ENCODE measurements at places on chromosomes 4 and X.

DNA sequence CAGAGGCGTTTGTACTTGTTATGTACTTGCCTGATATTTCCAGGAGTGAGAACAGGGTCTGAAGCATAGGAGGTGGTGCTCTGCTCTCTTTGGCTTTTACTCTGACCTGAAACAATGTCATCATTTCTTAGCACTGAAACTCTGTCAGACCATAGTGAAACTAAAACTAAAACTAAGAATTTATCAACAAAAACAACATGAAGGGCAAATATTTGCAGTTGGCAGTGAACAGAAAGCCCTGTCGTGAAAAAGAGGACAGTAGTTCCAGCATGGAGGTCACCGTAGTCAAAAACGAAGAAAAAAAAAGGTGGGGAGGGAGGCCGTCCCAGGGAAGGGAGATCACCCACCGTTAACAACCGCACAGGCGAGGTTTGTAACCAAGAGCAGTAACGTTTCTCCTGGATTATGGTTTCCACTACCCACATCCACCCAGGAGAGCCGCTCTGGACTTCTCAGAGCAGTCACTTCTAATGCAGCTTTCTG is 97.5 kb downstream of the ANK2 start:
- DNase-seq: no peak

DNA sequence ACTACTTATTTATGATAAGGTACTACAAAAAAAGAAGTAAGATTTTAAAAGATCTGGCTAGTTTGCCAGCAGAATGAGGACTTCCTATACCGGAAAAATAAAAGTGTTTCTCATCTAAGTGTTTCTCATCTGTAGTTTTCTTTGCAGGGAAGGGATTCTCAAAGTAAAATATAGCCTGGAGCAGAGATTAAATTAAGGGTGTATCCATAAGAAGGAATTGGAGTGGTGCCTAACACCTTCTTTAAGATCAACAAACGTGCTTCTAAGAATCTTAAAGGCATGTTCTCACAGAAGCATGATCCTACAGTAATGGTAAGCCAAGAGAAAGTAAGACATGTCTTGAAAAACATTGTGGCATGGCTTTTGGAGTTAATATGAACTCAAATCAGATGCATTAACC is 528.2 kb downstream of the GBA3 start:
- DNase-seq: no peak

- peak; percentile 47 for DNase-seq
These were observed 321.9 kb downstream of the HS3ST1 start for GRCh38 chr4:11106759-11107158.

DNA sequence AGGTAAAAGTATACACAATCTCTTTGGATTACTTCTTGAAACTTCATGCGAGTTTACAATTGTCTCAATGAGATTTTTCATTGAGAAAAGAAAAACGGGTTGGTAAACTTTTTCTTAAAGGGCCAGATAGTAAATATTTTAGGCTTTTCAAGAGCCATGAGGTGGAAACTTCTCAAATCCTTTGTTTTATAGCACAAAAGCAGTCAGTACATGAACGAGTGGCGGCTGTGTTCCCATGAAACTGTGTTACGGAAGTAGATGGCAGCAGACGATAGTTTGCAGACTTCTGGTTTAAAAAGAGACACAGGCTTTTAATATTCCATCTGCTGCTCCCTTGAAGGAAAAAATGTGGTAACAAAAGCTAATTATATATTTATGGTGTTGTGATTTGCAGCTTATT is 332.0 kb downstream of the TENM3 start:
- DNase-seq: no peak

GRCh38 chrX:27815209-27815608 is 7.4 kb downstream of the MAGEB10 start:
- no peak for DNase-seq

DNA sequence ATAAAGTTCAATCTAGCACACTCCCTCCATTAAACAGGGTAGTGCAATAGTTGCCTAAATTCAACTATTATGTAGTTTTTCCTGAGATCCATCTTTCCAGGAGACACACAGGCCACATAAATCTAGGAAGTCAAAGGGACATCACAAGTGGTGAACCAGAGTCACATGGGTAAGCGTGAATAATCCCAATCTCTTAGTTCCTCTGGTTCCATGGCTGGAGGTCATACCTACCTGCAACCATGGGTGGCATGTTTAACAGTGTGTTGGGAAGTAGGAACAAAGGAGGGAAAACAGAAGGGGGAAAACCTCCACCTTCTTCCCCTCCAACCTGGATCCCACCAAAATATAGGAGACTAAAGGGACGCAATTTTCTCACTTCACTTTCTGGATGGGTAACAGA is 2651.6 kb downstream of the ARAP2 start:
- no peak for DNase-seq

DNA sequence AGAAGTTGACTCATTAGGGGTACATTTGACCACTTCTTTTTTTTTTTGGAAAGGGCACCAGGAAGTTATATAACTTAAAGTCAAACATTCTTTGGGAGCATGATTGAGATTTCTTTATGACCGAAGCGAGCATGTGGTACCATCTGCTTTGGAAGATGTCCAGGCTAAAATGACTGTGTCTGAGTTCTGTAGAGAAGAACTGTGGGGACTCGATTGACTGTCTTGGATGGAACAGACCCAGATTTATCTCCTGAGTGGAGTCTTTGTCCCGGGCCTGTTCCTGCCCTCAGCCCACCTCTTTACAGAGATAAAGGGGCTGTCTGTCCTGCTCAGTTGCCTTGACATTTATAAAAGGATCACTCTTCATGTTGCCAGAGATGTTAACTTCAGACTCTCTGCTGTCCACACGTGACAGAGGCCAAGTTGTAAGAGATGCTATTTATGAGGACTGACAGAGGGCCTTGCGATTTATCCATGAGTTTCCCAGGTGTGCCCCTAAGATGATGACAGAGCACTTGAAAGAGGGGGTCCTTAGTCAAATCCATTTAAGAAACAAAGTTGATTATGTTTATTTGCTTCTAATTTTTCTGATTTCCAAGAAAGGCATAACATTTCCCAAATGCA is 16.8 kb downstream of the SMIM20 start:
- DNase-seq: no peak

- DNase-seq: peak; percentile 50
These were observed at the start of gene IL1RAPL2 for GRCh38 chrX:104565791-104566680. Gene IL1RAPL2 (plus strand): TSS chrX:104566199.

GRCh38 chrX:120111611-120112010 is 4.1 kb downstream of the RHOXF1 start:
- no peak for DNase-seq

DNA sequence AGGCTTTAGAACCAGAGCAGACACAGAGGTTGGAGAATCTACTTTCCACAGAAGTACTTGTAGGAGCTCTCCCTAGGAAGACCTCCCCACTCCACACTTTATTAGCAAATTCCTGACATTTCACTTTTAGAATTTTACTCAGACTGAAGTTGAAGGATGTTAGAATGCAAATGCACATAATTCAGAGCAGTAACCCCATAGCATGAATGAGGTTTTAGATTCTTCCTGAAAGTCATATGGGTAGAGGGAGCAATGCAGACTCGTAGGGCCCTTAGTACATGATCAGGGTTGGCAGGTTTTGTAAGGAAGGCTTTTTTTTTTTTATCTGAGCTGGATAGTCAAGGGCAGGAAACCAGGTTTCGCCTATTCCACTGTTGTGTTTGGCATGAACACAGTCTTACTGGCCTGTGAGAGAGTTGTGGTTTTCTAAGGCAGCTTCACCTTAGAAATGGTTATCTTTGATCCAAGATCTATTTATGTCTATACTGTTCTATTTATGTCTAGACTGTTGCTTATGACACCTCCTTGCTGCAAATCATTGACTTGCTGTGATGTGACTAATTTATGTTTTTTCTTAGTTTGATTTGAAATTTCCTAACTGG is 48.9 kb downstream of the SPATA18 start:
- DNase-seq: no peak

- no peak for DNase-seq
These were observed 82.3 kb upstream of the EDNRA start for GRCh38 chr4:147398556-147398955.

DNA sequence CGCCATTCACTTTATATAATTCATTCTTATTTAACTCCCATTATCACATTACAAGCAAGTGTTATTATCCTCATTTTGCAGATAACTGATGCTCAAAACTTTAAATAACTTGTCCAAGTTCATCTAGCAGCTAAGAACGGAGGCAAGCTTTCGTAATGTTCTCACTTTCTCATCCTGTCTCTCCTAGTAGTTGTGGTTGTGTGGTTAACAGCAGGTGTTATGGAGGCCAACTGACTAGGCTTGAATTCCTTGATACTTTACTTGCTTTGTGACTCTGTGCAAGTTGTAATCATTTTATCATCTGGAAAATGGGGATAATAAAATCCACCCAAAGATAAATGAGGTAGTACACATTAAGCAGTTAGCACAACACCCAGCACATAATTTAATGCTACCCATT is 109.9 kb upstream of the PTPN13 start:
- peak; percentile 18 for DNase-seq

DNA sequence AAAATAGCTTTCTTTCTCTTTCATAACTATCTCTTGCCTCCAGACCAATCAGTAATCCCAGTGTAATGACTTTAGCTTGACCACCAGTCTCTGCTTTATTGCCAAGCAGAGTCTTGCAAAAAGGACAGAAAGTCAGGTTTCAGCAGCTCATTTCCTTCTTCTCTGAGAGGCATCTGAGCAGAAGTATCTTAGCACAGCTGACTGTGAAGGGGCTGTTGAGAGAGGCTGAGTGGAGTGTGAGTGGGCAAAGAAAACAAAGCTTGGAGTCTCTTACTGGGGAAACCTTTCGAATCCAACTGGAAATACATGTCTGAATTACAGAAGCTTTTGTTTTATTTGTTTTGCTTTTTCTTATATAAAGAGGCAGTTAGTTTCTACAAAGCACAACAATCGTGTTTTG is 170.3 kb upstream of the IGFBP7 start:
- DNase-seq: no peak

- no peak for DNase-seq
These were observed 789.5 kb downstream of the TECRL start for GRCh38 chr4:63619771-63620170.

Measured in KBM-7 (cell line).